Suprapubic skin (tissue), 4 donors: ENCODE measurements at places on chromosomes 2 and 18. TPM values are rescaled to one million over a fixed set of nuclear protein-coding genes. Genes with fewer than 3 reads are reported as not detected.

The DUSP19 gene
- 1.3 TPM for total RNA-seq

The ATP5MC3 gene
- 145 TPM for total RNA-seq

The GALNT3 gene
- total RNA-seq, result 15.1 TPM

The TMEM200C gene
- total RNA-seq, result 1.3 TPM

The INPP5D gene
- total RNA-seq, result 8.5 TPM

The RAX gene
- not detected for total RNA-seq

The SIGLEC15 gene
- 3.4 TPM for total RNA-seq

The CHRND gene
- total RNA-seq, result not detected

The GPR39 gene
- 1.6 TPM for total RNA-seq

The MAB21L4 gene
- 28.7 TPM for total RNA-seq

The REG3A gene
- total RNA-seq, result not detected

The TDRD15 gene
- total RNA-seq, result 0.19 TPM

The NPPC gene
- total RNA-seq, result not detected

The MC4R gene
- total RNA-seq, result not detected

The KCNG2 gene
- total RNA-seq, result not detected

The UGT1A4 gene
- total RNA-seq, result 2.6 TPM

The WDR7 gene
- 14.4 TPM for total RNA-seq
